ENCODE measurements at places on chromosomes 6 and 20.
A peak's percentile ranks its signal among the peaks of the same experiment; 100 is the strongest.

GRCh38 chr6:110400208-110400607, 15.2 kb downstream of the DDO start:
- DNase-seq, result no peak

DNA sequence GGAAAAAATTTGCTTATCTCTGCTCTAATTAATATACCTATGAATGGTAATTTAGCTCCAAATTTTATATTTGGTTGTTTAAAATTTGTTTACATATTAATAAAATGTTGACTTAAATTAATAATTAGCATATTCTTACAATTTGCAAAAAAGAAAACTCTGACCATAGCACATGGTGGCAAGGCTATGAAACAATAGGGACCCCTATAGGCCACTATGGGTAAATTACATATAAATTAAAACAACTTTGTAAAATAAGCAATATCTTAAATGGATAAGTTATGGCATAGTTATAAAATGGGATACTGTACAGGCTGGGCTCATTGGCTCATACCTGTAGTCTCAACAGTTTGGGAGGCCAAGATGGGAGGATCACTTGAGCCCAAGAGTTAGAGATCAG, 76.0 kb downstream of the MKKS start:
- DNase-seq, result peak; percentile 37

DNA sequence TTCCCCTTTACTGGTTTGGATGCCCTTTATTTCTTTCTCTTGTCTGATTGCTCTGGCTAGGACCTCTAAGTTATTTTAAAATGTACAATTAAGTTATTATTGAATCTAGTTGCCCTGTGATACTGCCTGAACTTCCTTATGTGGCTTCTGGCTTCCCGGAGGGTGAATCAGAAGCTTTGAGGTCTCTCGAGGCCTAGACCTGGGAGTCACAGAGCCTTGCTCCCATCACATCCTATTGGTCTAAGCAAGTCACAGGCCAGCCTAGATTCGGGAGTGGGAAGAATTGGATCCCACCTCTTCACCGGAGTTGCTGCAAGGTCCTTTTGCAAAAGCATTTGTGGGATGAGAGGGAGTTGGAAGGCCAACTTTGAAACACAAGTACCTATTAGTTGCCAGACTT, 15.2 kb downstream of the BCAS4 start:
- no peak for DNase-seq

DNA sequence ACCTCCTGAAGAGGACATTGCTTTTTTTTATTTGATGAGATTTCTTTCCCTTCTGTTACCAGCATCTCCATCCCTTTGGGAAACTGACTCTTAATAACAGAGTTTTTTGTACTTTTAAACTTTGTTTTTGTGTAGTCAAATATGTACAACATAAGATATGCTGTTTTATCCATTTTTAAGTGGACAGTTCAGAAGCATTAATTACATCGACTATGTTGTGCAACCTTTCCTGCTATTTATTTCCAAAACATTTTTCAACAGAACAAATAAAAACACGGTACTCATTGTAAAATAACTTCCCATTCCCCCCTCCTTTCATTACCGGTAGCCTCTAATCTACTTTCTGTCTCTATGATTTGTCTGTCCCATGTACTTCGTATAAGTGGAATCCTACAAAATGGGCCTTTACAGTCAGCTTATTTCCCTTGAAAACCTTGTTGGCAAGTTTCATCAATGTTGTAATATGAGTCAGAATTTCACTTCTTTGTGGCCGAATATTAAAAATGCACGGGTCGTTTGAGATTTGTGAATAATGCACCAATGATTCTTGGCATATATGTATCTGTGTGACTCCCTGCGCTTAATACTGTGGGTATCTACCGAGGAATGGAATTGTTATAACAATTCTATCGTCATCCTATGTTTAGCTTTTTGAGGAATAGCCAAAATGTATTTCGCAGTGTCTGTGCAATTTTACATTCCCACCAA, 11.1 kb upstream of the RIPK1 start:
- no peak for DNase-seq

DNA sequence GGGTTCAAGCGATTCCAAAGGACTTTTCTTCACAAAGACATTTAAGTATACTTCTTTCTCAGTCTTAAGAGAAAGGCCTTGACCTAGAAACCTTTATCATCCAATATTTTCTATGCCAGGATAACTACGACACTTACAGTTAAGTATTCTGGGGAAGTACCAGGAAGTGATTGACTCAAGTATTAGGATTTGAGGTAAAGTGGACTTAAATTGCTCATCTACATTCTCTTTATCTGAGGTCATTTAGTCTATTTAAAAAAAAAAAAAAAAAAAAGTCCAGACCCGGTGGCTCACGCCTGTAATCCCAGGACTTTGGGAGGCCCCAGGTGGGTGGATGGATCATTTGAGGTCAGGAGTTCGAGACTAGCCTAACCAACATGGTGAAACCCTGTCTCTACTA, 114.7 kb downstream of the ZFAND3 start:
- DNase-seq, result no peak

DNA sequence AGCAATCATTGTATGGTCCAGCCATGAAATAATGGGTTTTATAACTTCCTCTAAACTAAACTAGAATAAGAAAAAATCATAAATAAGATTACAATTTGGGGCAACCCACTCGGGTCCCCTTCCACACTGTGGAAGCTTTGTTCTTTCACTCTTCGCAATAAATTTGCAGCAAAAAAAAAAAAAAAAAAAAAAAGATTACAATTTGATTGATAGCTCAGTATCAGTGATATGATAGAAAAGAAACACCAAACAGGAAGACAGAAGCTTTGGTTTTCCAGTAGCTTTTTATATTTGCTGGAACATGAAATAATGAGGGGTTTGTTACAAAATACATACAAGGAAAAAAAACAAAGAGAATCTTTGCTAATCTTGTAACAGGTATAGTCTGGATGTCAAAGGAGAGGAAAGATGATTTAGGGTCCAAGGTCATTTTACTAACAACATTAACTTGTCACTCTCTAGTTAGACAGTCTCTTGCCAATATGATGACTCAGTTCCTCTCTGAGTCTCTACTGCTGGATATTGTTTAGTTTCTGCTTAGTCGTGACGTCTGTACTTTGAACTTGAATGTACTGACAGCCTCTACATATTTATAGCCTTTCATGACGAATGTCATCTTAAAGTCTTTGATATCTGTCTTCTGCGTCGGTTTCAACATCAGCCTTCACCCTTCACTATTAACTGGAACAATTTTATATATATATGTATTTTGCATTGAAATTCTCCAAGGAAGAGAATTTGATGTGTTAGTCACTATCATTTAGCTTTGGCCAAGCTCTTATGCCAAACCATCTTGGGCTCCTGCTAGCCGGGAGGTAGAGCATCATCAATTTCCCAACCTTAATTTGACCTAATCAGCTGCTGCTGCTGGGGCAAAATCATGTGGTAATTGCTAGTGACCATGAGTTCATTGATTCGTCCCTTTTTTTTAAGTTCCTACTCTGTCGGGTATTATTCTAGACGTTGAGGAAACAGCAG, 213.1 kb upstream of the STXBP5 start:
- no peak for DNase-seq

DNA sequence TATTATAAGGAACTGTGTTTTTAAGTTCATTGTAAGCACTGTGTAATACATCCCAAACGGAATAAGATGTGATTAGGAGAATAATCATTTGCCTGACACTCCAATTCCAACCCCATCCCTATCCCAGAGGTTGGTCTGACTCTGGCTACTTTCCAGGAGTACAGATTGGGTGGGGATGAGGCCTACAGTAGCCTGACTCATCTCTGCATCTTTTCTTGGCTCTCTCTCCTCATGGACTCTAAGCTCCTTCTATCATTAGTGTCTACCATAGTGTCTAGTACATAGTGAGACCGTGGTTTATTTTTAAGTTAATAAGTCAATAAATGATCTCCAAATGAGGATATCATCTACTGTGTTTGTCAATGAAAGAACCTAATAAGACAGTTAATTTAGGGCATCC, 92.2 kb upstream of the CNKSR3 start:
- no peak for DNase-seq

- no peak for DNase-seq
These were observed 687.9 kb upstream of the CITED2 start for GRCh38 chr6:140062043-140063020.

GRCh38 chr6:13500264-13500663, 12.9 kb upstream of the GFOD1 start:
- no peak for DNase-seq

DNA sequence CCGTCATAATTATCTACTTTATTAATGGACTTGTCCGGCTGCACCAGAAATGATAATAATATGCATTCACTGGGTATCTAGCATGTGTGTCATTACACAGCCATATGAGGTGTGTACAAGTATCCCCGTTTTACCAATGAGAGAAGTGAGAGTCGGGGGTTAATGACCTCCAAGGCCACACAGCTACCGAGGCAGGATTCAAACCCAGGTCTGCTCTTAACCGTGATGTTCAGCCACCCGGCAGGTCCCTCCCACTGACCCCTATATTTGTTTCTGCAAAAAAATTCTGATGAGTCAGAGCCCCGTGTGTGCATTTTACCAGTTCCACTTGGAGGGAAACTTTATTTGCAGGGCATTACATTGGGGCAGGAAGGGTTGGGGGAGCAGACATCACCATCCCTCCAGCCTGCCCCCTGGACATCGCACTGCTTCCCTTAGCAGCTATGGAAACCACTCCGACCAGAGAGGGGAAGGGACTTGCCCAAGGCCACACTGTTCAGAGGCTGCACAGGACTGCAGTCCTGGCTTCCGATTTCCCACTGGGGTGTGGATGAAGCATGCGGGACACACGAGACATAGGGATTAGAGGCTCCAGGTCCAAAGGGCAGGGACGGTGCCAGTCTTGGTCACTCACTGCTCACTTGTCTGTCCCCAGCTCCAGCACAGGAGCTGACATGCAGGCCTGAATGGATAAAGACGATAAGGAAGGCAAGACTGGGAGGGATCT, 10.1 kb upstream of the SRC start:
- no peak for DNase-seq

- DNase-seq, result no peak
These were observed 66.9 kb downstream of the RIPOR3 start for GRCh38 chr20:50624351-50625016.

DNA sequence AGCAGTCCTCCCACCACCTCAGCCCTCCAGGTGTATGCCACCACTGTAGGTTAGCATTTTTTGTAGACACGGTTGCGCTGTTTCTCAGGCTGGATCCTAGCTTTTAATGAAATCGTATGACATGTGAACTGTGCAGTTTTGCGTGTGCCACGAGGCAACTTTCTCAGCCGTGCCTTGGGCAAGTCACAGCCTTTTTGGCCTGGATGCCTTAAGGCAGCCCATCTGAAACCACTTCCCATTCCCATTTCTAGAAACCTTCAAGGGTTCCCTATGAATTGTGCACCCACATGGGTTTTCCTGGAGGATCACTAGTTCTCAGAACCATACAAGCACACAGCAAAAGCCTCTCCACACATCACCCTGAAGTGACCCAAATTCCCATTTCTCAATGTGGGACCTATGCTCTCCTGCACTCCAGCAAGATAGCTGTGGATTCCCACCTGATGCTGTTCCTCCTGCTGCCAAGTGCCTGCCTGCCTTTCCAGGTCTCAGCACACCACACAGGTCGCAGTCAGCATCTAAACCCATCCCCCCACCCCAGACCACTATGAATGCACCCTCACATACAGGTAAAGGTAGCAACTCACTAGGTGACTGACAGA, 28.9 kb downstream of the SNX5 start:
- DNase-seq, result no peak

DNA sequence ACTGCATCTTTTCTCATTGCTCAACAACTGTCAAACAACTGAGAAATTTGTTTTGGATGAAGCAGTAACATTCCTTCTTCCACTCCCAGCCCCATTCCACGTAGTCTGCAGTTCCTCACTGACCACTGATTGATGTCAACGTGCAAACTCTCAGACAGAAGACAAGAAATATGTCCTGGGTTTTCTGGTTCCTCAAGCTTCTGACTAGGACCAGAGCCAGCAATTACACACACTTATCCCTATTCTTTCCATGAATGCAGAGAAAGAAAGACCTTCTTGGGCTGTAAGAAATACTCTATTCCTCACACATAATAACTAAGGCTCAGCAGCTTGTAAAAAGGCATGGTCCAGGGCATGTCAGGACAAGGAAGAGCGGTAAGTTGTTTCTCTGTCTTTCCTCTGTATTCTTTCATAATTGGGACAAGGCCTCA, 790.1 kb upstream of the SLC35B3 start:
- DNase-seq, result no peak

- DNase-seq, result no peak
These were observed 231.0 kb upstream of the EYS start for GRCh38 chr6:65938000-65938399.

GRCh38 chr6:108581932-108582475, 21.3 kb downstream of the FOXO3 start:
- DNase-seq, result no peak

DNA sequence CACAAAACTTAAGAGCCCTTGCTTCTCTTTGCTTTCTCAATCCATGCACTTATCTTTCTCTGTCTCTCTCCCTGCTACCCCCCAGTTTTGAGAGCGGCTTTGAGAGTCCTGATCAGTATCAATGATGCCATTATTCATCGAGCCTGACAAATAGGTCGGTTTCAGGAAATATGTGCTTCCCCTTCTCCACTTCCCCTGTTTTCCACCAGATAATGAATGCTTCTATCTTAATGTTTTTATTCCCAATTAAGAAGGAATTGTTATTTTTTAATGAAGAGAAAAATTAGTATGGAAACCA, 117.7 kb downstream of the KIF13A start:
- no peak for DNase-seq

DNA sequence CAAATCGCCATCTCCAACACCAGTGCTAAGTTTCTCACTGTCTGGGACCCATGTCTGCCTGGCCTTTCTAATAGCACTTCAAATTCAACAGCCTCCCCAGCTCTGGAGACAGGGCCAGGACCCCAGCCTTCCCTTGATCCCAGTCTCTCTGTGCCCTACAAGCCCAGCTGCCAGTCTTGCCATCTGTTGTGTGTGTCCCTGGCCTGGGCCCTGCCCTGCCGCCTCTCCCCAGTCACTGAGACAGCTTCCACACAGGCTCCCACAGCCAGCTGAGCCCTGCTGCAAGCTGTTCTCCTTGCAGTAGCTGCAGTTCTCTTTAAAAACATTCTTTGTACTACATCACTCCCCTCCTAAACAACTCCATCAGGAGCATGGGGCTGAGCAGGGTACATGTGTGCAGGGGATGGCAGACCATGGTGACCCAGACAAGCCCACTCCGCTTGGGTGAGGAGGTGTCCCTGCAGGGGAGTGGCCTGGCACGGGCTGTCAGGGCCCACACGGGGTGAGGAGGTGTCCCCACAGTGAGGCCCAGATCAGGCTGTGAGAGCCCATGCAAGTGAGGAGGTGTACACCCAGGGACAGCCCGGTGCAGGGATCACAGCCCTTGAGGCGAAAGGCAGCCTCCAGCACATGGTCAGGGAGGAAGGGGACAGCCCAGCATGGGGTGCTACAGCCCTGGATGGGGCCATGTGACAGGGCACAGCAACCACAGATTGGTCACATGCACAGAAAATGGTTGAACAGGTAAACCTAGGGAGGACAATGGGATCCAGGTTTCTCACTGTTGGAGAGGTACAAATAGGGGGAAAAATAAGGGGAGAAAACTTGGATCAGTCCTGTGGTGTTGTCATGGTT, 16.2 kb downstream of the CST7 start:
- peak; percentile 44 for DNase-seq
